Stimulated activated CD8-positive, alpha-beta memory T cell treated with anti-CD3 and anti-CD28 coated beads, Interleukin-12 subunit alpha, Interleukin-12 subunit beta, amount 100 ng/mL, for 1 hour (primary cell): ENCODE measurements at places on chromosomes 11 and 22.

DNA sequence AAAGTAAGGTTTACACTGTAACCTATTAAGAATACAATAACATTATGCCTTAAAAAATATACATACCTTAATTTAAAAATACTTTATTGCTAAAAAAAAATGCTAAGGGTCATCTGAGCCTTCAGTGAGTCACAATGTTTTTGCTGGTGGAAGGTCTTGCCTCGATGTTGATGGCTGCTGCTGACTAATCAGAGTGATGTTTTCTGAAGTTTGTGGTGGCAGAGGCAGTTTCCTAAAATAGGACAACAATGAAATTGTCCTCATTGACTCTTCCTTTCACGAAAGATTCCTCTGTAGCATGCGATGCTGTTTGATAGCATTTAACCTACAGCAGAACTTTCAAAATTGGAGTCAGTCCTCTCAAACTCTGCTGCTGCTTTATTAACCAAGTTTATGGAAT is 97.6 kb downstream of the FAT3 start:
- no peak for DNase-seq

DNA sequence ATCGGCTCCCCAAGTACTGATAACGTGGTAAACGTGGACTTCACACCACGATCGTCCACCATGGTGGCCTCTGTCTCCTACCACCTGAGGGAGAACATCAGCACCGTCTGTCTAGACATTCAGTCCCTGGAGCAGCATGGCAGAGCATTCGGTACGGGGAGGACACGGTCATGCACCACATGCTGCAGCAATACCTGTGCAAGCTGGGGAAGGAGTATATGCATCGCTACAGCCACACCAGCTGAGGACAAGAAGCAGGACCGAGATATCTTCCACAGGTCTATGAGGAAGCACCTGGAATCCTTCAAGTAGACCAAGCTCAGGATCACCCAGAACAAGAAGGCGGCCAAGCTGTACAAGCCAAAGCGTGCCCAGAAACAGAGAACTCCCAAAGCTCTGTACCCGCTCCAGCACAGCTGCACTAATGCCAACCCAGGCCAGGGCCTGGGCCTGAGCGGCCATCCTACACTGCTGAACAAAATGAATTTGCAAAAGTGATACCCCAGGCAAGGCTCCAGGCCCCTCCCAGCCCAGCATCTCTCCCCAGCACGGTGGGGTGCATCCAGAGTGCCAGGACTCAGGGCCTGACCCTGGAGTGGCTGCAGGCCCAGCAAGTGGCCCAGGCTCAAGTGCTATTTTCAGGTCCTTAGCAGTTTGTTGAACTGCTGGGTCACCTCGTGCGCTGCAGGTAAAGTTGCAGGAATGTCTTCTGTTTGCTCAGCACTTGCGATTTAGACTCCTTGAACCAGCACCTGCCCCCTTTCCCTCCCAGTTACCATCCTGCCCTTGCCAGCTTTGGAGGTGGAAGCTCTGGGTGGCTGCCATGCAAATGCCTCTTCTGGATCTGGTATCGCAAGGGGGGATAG is 119.3 kb upstream of the SERPIND1 start:
- DNase-seq, result no peak

- DNase-seq, result peak; percentile 47
These were observed 9.8 kb upstream of the FAM111B start for GRCh38 chr11:59097113-59097708.

GRCh38 chr11:111419641-111420327 is 40.7 kb upstream of the POU2AF1 start:
- no peak for DNase-seq

DNA sequence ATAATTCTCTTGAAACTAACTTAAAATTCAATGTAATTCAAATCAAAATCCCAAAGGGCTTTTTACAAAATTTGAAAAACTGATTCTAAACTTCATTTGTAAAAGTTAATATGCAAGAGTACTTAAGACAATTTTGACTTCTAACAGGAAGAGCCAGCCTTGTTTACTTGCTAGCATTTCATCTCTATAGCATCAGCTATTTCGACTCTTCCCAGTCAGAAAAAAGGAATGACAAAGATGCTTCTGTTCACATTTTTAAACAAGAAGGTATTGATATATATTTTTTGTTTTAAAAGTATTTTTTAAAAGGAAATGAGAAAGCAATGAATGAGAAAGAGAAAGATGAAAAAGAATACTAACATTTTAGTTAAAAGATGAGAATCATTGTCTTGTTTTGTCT is 16.4 kb downstream of the SLN start:
- no peak for DNase-seq

GRCh38 chr11:60797846-60798630 is 12.9 kb downstream of the MS4A10 start:
- DNase-seq, result no peak

DNA sequence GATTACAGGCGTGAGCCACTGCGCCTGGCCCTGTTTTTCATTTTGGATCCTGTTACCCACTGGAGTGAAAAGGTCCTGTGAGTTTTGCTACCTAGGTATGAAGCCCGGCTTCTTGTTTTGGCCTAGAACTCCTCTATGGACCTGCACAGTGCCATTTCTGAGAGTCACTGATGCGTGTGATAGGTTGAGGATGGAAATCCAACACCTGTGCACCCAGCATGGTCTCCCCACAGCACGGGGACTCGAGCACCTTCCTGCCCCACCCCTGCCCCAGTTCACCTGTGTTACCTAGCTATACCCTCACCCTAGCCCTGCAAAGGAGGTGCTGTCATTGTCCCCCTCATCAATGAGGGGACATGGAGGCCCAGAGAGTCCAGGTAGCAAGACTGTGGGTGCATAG is 5.1 kb downstream of the FBLN1 start:
- no peak for DNase-seq

GRCh38 chr11:76327756-76328388 is 53.1 kb downstream of the THAP12 start:
- DNase-seq, result no peak

DNA sequence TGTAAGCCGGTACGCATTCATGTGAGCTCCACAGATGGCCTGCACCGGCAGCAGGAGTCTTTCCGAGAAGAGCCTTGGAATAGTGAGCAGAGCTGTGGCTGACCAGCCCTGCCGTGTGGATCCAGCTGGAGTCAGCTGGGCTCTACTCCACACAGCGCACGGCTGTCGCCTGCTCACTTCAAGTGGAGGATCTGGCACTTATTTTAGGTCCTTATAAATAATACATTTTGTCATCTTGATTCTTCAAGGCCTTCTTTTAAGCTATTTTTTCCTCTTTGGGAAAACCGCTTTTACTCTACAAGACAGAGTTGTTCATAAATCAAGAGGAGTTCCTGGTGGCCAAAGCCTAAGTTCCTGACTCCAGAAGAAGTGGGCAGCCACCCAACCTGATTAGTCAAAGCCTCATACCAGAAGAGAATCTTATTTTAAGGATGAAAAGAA is 93.8 kb downstream of the KCNC1 start:
- DNase-seq, result no peak

DNA sequence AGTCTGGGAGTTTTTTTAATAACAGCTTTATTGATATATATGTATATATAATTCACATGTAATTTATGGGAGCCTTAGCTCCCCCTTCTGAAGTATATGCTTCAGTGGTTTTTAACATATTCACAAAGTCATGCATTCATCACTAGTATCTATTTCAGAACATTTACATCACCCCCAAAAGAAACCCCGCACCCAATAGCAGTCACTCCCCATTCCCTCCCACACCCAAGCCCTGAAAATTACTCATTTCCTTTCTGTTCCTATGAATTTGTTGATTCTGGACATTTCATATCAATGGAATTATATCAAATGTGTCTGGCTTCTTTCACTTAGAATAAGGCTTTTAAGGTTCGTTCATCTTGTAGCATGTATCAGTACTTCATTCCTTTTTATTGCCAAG is 35.6 kb upstream of the SYT7 start:
- no peak for DNase-seq

DNA sequence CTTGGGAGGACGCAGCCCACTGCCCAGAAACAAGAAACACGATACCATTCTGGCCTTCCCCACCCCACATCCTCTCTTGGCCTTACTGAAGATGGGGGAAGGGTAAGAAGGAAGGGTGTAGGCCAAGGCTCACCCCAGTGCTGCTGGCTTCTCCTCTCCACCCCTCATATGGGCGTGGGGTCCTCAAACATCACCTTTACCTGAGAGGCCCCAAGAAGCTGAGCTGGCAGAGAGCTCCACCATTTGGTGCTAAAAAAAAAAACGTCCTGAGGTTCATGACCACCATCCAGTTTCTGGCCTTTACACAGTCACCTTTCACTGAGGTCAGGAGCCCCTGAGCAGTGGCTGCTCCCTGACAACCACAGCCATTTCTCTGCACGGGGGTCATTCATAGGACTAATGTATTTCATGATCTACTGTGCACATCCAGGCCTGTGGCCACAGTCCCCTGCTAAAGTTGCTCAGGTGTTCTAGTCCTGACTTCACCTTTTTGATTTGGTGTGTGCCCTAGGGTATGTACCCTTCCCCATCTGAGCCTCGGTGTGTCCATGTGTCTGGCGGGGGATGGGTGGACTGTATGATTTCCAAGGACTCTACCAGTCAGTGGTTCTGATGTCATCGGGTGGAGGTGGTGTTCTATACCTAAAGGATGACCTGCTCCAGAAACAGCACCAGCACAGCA is 15.1 kb downstream of the RHOG start:
- DNase-seq, result no peak

GRCh38 chr11:124167826-124168231 is 15.3 kb upstream of the OR10D3 start:
- DNase-seq, result no peak

GRCh38 chr11:38927993-38928392 is 2330.0 kb upstream of the RAG2 start:
- DNase-seq, result no peak

DNA sequence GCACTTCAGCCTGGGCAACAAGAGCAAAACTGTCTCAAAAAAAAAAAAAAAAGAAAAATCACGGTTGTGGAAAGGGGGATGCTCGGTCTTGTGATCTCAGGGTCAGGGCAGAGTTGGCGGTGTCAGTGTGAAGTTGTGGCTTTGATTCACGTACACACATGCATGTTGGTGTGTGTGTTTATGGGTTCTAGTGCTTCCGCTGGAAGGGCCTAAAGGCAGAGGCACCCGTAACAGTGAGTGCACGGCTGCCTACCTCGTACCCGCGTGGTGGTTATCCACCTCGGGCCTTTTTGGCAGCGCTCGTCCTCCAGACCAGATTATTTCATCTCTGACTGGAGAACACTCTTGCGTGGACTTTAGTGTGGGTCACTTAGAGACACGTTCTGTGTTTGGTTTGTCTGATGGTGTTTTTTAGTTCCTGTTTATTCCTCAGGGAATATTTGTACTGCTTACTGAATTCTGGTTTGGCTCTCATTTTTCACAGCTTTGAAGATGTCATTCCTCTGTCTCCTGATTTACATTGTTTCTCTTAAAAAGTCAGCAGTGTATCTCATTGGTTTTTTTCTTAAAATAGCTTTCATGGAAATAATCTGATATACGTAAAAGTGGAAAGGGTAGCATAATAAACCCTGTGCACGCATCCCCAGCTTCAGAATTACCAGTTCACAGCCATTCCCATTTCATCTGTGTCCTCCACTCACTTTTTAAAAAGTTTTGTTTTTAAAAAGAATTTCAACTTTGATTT is 15.6 kb downstream of the ZBED4 start:
- DNase-seq, result no peak

- no peak for DNase-seq
These were observed 18.1 kb downstream of the TSKU start for GRCh38 chr11:76801225-76801624.

DNA sequence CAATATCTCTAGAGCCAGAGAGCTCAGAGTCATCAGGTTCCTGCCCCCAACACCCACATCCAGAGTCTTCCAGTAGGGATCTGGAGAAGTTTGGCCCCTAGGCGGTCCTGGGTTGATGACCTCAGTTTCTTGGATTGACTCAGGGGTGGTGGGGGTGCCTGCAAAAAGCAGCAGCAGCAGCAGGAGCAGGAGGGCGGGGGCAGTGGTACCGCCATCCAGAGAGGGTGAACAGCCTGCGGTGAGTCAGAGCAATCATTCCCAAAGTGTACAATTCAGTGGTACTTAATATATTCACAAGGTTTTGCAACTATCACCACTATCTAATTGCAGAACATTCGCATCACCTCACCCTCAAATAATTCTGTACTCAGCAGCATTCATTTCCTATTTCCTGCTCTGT is 9.9 kb upstream of the SEC14L3 start:
- no peak for DNase-seq

DNA sequence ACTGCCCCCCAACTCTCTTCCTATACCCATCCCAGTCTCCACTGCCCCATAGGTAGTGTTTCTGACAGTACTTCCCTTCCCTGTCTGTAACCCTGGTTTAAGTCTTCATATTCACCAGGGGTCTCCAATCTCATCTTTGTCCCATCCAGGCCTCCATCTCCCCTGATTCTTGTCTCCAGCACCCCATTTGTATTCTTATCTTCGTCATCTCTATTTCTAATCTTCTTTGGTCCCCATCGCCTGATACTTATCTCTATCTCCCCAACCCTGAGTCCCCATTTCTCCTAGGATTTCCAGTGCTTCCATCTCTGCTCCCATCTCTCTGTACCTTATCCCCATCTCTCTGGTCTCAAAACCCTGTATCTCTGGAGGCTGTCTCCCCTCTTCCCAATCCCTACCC is 1.8 kb downstream of the PHOX2A start:
- no peak for DNase-seq
